ENCODE measurements at places on chromosomes 4 and X.

DNA sequence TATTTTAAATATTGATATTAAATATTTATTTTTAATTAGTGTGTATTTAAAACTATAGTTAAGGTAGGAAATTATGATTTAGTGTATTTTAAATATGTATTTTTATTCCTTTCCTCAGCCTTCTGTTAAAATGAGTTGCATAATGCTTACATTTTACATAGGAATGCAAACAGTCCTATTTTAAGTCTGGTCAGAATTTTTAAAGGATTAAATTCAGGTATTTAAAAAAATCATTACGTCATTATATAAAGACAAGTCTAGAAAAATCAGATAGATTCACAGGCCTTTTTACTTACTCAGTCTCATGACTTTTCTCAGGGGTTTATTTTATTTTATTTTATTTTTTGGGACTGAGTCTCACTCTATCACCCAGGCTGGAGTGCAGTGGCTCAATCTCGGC lies 50.4 kb upstream of the RPA4 start:
- DNase-seq, result no peak

DNA sequence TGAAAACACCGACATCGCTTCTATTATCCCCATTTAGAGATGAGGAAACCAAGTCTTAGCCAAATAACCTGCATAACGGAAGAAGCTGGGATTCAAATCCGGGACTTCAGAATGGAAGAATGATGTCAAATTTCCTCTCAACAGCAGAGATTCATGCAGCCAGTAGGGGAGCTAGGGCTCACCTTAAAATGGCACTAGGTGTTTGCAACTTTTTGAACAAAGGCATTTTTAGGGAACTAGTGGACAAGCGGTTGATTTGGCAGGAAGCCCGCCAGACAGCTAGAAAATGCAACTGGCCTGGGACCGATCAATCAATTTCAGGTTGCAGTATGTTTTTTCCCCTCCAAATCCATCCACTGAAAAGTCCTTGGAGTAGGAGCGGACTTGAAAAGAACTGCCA lies 224.2 kb downstream of the PTTG2 start:
- no peak for DNase-seq

DNA sequence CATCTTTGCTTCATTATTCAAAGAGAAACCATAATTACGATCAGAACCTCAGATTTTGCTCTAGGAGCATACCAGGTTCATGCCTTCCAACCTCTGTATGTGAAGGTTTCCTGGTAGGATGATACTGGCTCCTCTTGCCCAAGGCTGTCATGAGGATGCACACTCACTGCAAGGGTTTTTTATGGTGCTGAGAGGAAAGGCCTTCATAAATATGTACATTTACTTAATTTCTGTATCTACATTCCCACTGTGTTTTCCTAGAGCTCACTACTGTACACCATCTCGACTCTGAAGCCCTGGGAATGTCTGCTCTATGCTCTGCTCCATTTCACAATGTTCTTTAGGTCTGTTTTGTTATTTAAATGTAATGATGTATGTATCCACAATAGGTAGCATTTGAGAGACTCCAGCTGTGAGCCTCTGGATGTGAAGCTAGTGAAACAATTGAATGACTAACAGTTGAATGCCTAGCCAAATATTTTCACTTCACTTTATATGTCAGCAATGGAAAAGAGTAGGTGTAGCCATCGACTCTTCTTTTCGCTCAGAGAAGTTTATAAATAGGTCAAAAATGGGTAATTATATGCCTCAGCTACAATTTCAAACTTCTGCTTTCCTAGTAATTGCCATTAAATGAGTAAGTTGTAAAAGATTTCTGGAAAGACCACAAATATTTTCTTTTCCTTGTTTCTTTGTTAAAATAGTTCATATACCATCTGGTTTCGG lies 228.0 kb downstream of the PALLD start:
- DNase-seq, result no peak

DNA sequence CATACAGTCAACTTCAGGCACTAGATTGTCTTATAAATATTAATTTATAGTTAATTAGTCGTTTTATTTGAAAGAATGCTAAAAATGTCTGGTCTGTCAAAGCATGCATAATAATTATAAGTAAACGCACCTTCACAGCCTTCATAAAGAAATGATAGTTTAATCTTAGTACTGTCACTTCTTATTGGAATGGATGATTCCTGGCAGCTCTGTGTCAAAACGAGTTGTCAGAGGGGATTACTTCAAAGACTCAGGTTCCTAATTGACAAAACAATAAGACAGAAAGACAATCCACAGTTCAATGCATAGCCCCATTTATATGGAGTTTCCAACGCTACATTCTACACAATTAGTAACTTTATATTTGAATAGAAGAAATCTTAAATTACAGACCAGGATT lies 461.3 kb upstream of the TECRL start:
- no peak for DNase-seq

DNA sequence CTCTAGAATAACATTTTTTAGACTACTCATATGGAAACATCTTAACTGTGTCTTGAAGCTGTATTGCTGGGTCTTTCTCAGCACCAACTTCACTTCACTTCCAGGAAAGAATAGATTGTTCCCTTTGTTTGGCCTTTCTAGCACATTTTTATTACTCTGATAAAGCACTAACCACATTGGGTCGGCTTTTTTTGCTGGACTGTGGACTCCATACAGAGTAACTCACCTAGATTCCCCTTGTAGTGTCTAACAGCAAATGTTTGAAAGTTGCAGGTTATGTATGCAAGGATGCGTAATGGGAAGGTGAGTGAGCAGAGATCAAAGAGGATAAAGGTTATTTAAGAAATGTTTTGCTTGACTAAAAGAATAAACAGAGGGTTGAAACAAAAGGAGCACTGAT lies 101.2 kb downstream of the MMRN1 start:
- DNase-seq, result peak; percentile 30

DNA sequence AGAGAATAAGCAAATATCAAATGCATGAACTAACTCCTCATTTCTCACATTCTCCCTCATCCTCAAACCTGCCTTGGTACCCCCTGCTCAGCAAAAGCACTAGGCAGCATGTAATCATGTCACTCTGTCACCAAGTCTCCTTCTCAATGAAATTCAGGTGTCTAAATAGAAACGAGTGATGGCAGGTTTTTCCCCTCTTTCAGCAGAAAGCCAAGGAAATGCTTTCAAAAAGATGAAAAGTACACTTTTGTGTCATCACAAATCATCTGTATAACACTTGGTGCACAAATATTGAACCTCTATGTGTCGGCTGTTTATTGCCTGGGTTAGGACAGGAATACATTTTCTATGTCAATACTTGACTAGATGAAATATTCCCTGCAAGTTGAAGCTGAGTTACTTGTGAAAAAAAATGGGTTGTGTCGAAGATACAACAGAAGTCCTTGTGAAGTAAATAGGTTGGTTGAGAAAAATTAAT lies 285.1 kb upstream of the MAGEB18 start:
- DNase-seq, result no peak
